Lower leg skin (tissue), 4 donors: ENCODE measurements at places on chromosomes 16 and 17. TPM values are rescaled to one million over a fixed set of nuclear protein-coding genes. Genes with fewer than 3 reads are reported as not detected.

TVP23A gene
- 0.19 TPM for total RNA-seq

DNA sequence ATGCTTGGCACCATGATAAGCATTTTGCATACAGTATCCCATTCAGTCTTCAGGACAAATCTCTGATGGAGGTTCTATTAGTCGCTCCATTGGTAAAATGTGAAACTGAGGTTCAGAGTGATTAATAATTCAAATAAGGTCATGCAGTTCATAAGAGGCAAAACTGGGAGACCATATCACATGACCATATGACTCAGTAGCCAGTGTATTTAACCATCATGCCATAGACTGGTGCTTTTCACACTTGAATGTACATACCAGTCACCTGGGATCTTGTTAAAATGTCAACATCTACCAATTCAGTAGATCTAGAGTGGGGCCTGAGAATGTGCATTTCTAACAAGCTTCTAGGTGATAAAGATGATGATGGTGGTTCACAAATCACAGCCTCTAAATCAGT lies 4.3 kb downstream of the ACSM3 start:
- no peak for DNase-seq

IL34 gene
- total RNA-seq, result 96.9 TPM

CRYM gene
- 1.5 TPM for total RNA-seq

DNA sequence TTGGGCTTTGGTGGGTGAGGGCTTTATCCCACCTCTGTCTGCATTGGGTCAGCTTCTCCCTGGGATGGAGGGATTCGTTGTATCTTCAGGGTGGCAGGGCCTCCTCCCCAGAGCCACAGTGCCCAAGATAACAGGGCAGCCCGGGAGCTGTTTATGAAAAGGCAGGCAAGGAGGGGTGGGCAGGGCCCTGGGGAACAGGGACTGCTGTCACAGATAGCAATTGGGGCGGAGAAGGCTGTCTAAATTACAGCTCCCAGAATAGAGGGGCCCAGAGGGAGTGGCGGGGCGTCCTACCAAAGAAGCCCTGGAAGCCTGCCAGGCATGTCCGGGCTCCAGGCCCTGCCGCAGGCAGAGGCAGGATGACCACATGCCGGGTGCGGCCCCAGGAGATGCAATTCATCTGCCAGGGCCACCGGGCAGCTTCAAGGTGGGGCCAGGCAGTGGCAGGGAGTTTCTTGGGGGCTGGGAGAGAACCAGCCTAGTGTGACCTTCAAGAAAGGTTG lies 18.8 kb upstream of the PHOSPHO1 start:
- DNase-seq, result no peak

DNA sequence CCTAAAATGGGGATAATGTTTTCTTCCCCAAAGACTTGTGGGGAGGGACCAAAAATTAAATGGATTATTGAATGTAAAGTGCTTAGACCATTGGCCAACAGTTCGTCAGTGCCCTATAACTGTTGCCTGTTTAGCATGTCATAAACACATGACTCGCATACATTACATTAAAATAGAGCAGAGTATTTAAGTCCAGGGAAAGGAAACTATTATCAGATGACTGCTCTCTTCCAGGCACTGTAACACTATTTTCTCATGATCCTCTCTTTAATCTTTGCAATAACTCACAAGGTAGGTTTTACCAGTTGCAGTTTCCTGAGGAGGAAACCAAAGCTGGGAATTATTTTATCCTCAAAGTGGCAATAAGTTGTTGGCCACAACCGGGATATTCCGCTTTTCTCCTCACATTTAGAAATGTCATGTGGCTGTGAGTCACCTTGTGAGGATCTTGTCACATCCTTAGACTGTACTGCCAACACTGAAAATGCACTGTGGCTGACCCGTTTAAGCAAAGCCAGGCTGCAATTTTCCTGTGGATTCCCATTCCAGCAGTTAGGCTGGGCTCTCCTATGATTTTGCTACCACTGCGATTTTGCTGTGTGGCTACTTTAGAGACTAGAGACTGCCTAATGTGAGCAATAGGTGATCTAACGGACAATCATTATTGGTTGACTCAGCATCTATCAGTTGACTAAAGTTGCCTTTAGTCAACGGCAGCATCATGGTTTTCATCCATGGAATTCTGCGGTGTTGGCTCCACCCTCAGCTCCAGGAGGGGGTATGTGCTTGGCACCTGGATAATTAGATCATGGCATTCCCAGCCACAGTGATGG lies 58.3 kb upstream of the DHX40 start:
- DNase-seq, result peak; percentile 69

DNA sequence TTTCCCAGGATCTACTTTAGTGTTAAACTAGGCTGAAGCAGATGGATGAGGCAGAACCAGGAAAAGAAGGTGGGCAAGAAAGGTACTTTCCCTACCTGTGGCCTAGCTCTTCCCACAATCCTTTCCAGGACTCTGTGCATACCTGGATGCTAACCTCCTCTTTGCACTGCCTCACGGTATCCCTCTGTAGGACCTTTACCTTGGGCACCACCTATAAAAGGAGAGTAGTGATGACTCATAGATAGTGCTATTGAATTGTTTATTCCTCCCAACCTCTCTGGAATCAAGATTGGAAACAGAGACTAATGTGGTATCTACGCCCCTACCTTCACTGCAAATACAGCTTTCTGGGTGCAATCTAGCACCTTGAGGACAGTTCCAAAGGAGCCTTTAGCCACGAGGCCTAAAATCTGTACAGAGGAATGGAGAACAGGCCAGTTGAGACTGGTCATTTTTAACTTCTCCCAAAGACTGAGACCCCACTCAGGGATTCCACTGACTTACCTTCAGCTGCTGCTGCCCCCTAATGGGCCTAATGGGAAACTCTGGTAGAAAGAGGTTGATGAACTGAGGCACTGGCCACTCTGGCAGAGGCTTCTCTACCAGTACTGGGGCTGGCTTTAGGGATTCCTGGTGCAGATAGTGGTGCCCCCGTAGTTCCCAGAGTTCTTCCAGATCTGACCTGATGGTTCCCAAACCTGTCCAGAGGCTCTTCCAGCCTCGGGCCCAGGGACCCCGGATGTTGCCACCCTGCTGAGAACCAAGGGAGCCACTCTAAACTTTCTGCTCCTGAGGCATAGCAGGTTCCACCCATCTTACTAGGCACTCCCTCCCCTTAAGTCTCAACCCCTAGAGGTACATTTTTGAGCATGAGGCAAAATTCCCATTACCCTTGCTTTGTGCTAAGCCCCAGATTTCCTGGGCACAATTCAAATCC lies 781 bp downstream of the RSKR start:
- no peak for DNase-seq

DNA sequence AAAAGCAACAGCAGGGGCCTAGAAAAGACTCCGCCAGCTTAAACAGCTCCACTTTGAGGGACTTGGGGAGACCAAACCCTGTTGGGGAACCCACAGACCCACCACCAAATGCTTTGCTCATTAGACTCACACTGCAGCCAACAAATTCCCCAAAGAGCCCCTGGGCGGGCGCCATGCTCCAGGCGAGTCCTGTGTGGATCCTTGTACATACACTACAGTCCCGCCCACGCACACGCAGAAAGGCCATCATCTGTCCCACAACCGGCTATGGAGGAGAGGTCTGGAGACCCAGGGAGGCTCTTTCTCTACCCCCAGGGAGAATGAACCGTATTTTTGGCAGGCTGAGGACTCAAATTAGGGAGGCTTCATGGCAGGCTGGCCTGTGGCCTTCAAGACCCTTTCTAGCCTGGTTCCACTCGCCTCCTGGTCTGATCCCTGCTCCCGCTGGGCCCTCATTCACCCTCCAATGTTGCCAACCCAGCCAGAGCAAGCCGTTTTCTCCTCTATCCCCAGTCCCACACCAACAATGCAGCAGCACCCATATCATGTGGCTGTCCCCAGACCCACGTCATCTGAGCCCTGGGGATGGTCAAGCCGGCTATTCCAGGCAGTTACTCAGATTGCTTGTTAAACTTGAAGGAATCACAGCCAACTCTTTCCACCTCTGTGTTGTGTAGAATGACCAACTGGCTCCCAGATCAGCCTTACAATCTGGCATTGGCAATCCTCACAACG lies 27.2 kb downstream of the ZNF423 start:
- DNase-seq, result no peak

GRCh38 chr17:305090-305976 lies 47.3 kb downstream of the RPH3AL start:
- DNase-seq, result no peak

DNA sequence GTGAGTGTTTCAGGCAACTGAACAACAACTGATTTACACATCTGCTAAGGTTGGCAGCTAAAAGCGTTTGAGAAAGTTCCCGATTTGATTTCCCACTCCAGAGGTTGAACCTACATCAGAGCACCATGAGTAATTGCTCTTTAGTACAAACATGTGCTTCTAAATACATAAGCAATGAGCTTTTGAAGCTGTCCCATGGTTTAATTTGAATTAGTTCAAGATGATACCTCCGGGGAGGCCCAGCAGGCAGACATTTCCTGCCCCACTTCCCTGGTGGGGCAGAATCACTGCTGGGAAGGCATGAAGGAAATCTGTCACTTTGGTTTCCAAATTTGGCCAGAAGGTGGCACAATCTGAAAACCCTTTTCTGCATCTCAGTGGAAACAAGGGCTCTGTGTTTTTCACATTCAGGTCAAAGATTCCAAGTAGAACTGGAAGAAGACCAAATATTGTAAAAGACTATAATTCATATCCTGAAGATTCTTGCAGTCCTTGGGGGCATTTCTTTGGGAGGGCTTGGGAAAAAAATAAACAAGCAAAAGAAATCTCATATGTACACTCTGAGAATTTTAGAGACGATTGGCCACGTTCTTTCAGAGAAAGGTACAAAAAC lies 176.2 kb upstream of the FAM20A start:
- DNase-seq, result peak; percentile 91

DNA sequence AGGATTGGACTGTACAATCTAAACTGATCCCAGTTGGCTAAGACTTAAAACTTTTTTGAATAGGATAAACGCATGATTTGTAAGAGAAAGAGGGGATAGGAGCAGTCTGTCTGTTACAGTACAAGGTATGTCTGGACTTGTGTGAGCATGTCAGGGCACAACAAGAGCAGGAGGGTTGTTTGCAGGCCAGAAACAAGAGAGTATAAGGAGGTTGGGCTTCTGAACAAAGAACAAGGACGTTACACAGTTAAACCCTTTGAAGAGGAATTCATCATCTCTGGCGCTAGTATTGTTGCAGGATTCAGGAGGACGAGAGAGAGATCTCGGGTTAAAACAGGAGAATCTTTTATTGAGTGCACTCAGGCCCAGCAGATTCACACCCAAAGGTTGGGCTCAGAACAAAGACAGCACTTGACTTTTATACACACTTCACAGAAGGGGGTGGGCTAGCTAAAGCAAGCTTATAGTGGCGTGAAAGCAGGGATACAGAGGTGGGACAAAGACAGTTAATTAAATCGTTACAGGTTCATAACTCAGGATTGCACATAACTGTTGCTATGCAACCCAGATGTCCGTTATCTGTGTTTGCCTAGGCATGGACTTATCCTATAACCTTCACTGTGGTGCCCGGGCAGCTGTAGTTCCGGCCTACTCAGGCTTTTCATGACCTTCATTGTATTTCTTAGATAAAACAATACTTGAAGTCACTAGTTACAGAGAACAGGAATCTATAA lies 34.3 kb downstream of the SEC14L1 start:
- DNase-seq, result no peak

- peak; percentile 96 for DNase-seq
Observed at GRCh38 chr17:45132572-45133463, 503 bp upstream of the PLCD3 start.

NPIPA2 gene
- 2.2 TPM for total RNA-seq

DNA sequence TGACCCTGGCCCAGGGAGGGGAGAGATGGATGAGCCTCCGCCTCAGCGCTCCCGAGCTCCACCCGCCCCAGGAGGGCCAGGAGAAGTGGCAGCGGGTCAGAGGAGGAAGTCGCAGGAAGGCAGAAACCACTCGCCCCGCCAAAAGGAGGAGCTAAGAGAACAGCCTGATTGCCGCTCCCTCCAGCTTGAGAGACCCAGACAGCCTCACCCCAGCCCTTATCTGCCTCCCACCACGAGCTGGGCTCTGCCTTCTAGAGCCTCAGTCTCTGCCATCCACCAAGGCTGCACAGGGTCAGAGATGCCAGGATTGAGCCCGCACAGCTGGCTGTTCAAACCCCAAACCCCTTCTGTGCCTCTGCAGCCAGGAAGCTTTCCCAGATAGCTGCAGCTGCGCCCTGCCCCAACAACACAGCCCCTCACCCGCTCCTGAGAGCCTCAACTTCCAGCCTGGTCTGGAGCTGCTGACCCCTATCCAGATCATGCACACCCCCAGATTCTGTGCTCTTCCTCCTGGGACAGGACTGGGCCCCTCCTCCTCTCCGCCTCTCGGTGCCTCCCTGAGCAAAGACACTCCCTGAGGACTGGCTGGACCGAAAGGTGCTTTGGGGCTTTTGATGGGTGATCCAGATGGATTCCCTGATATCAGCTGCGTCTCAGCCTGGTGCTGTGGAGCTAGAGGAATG lies 1.0 kb upstream of the ATP2A3 start:
- DNase-seq, result peak; percentile 59

DNA sequence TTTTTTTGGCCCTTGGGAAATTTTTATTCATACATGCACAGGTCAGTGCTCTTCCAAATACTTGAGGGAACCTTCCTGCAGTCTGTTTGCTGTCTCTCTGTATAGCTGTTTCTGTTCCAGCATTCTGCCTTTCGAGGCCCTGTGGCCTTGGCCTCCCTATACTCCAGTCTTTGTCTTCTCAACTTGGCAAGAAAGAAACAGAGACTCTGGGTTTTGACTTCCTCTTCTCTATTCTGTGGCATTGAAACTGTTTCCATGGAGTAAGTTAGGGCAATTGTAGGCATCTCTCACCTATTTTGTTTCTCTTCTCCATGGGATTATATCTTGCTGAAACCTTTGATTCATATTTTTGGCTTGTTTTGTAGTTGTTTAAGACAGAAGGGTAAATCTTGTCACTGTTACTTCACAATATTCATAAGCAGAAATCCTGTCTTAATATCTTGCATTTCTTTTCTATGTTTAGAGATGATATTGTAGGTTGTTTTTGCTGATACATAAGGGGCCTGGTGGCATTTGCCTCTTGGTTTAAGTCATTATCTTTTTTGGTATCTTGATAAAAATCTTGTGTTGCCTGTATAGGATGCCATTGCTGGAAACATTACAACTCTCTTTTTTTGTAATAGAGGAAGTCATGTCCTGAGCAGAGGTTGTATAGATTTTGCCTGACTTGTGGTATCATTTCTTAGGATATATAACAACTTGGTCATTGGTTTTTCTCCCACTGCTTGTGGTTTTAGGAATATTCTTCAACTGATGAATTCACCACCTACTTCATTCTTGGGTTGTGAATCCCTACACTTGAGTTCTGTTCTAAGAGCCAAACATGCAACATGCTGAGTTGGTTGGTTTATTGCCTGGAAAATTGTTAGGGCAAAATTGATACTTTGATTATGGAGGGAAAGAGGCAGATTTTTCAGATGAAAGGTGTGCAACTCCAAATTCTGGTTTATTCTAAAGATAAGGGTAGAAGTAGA lies 168.6 kb downstream of the FTO start:
- DNase-seq, result no peak
